ENCODE measurements at places on chromosomes 1 and 21.

GRCh38 chr1:186799689-186800054 lies 29.1 kb upstream of the PLA2G4A start:
- DNase-seq = no peak

DNA sequence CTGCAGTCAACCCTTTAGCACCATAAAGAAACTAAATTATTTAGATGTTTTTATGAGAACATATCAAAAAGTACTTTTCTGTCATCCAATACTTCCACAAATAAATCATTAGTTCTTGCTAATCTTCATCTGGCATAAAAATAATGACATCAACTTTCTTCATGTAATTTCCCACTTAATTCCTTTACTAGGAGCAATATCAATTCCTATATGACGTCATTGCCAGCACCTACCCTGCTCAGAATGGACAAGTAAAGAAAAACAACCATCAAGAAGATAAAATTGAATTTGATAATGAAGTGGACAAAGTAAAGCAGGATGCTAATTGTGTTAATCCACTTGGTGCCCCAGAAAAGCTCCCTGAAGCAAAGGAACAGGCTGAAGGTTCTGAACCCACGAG lies 116.9 kb downstream of the PTPRC start:
- DNase-seq = no peak

GRCh38 chr1:224333309-224333926 lies 3.4 kb upstream of the NVL start:
- DNase-seq = no peak

DNA sequence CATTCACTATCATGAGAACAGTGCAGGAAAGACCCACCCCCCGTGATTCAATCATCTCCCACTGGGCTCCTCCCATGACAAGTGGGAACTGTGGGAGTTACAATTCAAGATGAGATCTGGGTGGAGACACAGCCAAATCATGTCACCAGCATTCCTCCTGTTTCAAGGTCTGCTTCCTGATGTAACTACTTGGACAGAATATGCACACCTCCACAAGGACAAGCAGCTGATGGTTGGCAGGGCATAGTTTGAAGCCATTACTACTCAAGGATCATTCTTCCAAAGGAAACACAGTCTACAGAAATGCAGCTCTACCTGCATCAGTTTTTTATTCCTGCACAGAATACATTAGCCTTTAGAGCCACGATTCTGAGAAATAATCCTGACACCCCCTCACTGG lies 28.5 kb upstream of the RNF2 start:
- no peak for DNase-seq

DNA sequence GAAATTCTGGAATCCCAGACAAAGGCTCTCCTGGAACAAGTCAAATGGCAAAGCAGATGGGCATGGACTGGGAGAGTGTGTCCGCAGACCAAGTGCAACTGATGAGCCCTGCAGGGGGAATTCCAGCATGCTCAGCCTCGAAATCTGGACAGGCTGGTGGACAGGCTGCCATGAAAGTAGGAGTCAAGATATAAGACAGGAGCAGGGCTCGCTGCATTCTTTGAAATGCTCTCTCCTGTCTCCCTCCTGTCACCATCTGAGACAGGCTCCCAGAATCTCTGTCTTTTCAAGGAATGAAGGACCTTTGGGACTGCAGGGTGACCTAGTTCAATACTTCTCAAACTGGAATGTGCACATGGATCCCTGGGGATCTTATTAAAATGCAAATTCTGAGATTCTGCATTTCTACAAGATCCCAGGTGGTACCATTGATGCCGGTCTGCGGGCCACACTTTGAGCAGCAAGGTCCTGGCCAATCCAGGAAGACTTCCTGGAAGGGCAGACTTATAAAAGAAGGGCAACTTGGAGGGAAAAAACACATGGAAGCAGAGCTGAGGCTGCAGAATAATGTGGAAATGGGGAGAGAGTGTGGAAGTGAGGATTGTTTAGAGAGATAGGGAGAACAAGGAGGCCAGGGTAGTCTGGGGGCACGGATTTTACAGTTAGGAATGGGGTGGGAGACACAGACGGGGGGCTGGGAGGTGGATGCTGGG lies 29.8 kb downstream of the TNNT2 start:
- no peak for DNase-seq

- no peak for DNase-seq
Measured at GRCh38 chr1:206557636-206558473, 50.5 kb downstream of the RASSF5 start.

- no peak for DNase-seq
Measured at GRCh38 chr1:210231846-210232510, 618 bp upstream of the SERTAD4 start.

GRCh38 chr1:200921571-200922110 lies 26.9 kb downstream of the INAVA start:
- DNase-seq = no peak

DNA sequence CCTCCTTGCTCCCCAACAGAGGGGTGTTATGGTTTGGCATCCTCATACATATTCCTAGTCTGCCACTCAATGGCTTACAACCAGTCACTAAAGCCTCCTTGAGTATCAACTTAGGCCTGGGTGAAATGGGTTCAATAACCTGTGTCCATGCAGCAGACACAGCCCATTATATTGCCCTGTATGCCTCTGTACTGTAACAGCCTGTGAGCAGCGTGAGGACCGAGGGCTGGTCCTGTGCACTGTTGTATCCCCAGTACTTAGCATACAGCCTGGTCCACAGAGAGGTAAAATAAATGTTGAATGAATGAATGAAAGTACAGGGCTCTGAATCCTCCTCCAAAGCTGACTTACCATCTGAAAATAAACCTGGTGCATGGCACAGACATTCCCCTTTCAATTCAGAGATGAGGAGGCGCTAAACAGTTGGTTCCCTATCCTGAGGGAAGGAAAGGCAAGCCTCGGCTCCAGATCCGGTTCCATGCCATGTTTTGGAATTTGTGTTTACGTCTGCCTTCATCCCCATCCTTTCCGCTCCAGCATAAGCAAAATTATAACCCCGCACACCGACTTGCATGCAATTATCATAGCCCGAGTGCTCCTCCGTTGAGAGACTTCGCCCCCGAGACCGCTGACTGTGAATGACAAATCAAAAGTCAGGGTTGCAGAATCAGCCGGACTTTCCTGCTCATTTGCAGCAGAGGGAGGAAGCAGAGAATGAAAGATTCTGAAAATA lies 45.0 kb upstream of the DNAJC6 start:
- DNase-seq = no peak

DNA sequence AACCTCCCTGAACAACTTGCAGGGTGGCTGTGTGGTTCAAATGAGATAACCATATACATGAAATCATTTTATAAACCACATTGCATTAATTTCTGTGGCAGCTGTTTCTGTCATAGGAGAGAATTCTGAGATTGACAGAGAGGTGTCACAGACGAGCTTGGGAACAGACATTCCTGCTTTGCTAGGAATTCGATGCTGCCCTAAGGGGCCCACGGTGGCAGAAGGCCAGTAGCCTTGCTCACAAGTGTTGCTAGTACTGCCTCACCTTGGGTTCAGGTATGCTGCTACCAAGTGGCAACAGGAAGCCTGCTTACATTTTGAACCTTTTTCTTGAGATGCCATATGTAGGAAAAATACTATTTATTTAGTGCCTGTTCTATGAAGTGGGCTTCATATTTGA lies 13.4 kb downstream of the KCNA10 start:
- DNase-seq = no peak

DNA sequence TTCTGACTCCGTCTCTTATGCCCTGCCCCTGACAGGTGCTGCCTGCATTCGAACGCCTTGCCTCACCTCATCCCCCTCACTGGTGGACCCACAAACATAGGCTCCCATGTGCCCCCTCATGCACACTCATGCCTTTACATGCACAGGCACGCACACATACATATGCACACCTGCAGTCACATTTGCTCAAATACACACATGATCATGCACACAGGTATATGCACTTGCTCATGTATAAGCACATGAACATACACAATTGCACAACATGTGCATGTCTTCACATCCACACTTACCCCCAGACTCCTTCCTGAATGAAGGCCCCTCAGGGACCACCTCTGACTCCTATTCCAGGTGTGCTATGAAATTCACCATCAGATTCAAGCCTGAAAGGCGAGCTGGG lies 506.9 kb downstream of the PTPRU start:
- DNase-seq = no peak

- DNase-seq = no peak
Measured at GRCh38 chr1:96715482-96715881, 6.1 kb upstream of the PTBP2 start.

DNA sequence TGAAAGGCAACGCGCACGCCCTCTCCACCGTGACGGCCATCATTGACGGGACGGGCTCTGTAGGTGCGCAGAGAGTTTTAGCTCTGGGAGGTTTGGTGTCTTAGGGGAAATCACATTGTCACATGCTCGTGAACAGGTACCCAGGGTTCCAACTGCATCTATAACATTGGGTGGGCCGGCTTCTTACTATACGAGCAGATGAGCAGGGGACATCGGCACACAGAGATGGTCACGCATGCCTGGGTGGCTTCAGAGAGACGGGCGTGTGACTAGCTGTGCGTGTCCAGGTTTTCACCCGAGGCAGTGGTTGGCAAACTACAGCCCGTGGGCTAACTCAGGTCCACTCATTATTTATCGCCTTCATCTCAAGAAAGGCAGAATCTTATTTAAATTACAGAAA lies 54.7 kb downstream of the SLC37A1 start:
- DNase-seq = no peak

- DNase-seq = no peak
Measured at GRCh38 chr1:6239950-6240768, 3.8 kb upstream of the HES3 start.

DNA sequence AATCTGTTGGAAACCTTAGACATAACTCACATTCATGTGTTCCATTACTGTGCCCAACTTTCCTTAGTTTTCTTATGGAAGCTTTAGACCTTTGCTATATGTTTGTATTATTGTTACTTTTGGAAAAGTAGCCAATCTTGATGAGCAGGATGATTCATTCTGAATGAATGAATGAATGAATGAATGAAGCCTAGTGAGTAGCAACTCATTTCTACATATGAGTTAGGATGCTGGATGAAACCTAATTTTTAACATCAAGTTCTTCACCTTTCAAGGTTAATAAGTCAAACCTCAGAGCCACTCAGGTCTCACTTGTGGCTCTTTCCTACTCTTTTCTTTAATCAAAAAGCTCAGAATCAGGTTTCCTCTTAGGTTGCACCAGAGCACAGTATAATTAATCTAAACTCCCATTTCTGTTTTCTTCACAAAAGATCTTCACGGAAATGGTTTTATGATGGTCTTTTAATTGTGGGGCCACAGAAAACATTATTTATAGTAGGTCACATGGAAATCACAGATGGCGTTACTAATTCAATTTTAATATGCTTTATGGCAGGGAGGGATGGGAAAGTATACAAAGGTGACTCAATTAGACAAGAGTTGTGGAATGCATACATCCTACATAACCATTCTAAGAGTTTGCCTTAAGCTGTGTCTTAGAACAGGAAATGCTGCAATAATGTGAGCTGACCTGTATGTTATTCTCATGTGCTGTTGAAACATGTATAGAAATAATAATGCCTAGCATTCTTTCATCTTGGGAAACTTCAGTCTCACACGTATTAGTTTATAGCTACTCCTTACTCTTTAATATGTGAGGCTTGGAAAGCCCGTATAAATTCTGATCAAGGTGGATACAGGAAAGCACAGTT lies 4.5 kb upstream of the DDX59 start:
- DNase-seq = no peak

GRCh38 chr1:119587341-119587740 lies 60.7 kb downstream of the ZNF697 start:
- no peak for DNase-seq

DNA sequence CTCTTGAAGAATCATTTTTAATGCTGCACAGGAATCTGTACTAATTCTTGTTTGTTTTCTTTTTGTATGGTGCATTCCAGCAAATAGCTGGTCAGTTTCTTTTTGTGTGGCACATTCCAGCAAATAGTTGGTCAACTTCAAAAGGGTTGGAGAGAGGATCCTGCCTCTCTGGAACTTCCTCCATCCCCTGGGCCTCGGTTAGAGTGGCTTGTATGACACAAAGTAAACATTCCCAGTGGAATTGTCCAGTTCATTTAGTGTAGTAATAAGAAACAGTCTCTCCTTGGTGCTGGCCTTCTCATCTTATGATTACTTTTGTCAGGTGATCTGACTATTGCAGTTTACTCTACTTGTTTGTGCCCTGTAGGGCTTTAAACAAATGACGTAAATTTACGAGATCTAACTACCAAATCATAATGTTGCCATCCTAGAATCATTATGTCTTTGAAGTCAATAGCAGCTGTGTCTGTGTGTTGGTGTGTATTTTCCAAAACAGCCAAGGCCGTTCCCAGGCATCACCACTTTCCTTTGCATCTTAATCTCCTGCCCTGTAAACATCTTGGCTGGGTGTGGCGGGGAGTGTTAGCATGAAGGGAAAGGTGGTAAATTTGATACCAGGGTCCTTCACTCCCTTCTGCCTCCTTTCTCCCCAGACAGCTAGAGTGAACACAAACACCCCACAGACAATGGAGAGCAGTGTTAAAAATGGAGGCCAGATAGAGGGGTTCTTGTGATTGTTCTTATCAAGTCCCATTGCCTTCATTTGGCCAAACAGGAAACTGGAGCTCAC lies 77.9 kb downstream of the CDC7 start:
- no peak for DNase-seq

DNA sequence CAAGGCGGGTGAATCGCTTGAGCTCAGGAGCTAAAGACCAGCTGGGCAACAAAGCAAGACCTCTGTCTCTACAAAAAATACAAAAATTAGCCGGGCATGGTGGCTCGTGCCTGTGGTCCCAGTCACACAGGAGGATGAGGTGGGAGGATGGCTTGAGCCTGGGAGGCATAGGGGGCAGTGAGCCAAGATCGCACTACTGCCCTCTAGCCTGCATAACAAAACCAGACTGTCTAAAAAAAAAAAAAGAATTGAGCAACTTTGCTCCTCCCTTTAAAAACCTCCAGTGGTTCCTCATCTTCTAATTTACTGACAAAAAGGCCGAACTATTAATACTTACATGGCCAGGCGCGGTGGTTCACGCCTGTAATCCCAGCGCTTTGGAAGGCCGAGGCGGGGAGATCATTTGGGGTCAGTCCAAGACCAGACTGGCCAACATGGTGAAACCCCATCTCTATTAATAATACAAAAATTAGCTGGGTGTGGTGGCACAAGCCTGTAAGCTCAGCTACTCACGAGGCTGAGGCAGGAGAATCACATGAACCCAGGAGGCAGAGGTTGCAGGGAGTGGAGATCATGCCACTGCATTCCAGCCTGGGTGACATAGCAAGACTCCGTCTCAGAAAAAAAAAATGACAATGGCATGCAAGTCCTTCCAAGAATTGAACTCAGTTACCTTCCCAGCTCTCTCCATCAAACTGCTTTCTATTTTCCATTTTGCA lies 4.4 kb downstream of the ACBD3 start:
- no peak for DNase-seq

GRCh38 chr1:32770221-32770731 lies 46.9 kb downstream of the YARS1 start:
- DNase-seq = no peak

- no peak for DNase-seq
Measured at GRCh38 chr21:27681038-27681437, 714.1 kb upstream of the ADAMTS5 start.

- no peak for DNase-seq
Measured at GRCh38 chr21:17726047-17726829, 92.9 kb downstream of the C21orf91 start.

Data from stimulated activated CD8-positive, alpha-beta memory T cell treated with anti-CD3 and anti-CD28 coated beads, Interleukin-4, amount 100 ng/mL, for 4 hours (primary cell).